ENCODE measurements at places on chromosomes 3 and 15.

- DNase-seq: no peak
Observed at GRCh38 chr15:59536553-59536952, 75.0 kb upstream of the GCNT3 start.

GRCh38 chr15:67091980-67092677 lies 26.7 kb downstream of the SMAD3 start:
- no peak for DNase-seq

- no peak for DNase-seq
Observed at GRCh38 chr3:31495971-31496665, 36.6 kb upstream of the STT3B start.

DNA sequence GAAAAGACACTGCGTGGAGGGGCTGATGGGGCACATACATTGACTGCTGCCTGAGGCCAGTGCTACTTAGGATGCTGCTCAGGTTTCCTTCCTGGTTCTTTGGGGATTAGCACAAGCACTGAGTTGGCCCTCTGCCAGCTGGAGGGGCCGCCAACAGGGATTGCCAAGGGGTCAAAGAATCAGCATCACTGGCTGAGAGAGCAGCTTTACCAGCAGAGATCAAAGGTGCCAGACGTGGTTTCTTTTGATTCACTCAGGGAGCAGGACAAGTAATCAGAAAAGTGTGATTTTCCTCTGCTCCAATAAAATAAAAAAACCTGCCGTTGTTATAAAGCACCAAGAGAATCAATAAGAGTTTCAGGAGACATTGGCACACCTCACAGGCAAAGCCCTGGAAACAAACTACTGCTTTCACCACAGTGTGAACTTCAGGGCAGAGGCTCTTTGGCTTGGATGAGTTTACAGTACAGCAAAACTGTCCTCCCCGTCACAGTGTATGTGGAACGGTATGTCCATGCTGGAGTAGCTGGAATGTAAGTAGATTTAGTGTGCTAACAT lies 45.8 kb upstream of the FSIP1 start:
- no peak for DNase-seq

GRCh38 chr15:92429378-92430068 lies 35.8 kb downstream of the ST8SIA2 start:
- no peak for DNase-seq

DNA sequence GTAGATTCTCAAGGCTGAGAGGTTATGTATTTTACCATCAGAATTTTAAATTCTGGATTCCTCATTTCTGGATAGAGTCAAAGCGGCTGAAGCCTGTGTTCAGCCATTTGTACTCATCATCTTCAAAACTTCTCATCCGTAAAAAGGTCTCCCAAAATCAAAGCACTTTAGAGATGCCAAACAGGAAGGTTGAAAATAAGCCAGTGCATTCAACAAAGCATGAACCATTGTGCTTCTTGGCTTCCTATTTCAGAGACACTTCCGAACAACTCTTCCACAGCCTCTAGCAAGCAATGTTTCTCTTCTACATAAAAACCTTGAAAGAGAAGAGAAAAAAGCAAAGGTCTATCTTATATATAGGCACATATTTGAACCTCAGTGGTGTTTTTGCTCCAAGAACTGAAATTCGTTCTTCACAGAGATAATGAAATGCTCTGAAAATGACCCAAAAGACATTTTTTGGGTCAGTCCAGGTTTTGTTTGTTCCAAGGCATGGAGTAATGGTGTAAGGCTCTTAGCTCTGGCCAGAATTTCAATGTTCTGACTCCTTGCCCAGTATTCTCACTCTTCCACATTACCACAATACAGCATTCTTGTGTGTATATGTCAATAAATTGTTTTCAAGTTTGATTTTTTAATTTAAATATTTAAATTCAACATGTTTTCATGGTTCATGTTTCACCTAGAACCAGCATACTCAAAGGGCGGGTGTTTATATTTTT lies 163.1 kb downstream of the STAC start:
- no peak for DNase-seq
